ENCODE measurements at places on chromosomes 5 and 9. TPM values are rescaled to one million over a fixed set of nuclear protein-coding genes. Genes with fewer than 3 reads are reported as not detected.

- H3K27ac ChIP-seq, result no peak overlapping the region
- H3K4me3 ChIP-seq, result no peak overlapping the region
- peaks cover 4% of the 10 kb centered on the region for H3K4me1 ChIP-seq
- no peak for DNase-seq
Observed at GRCh38 chr9:126684345-126684744, 70.6 kb downstream of the LMX1B start.

DNA sequence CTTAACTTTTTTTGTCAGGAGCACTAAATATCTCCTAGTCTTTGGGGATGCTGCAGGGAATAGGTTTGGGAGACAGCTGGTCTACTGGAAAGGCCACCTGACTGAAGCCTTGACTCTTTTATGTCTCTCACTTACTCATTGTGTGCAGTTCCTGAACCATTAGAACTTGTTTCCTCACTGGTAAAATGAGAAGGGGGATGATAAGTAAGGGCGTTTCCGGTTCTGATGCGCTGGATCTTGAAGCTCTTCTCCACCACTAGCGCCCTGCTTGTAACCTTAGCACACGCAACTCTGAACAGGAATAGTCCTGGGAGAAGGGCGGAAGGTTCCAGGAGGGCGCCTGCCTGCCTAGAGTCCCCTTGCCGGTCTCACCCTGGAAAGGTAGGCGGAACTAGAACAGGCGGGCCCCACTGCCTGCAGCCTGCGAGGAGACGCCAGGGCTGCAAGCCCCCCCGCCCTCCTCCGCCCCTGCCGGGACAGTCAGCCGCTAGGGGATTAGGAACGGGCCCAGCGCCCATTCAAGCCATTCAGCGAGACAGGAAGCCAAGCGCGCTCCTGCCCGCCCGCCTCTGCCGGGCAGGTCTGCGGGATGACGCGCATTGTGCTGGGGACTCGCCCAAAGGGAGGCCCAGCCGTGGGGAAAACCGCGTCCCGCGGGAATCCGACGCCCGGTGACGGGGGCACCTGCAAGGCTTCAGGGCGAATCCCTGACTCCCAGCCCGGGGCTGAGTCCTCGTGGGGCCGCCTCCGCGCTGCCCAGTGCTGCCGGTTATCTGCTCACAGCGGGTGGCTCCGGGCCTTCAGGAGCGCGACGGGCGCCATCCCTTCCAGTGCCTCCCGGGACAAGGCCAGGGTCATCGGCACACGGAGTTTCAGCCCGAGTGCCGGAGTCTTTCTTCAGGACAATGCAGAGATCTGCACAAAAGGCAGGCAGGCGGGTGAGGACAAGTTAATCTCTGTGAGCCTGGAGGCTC is 44.0 kb upstream of the XPA start:
- 0 out of 2 replicates have a peak, but pooled peaks cover 6% of the 10 kb centered on the region for H3K4me1 ChIP-seq
- H3K27ac ChIP-seq, result no peak overlapping the region
- peak; percentile 89 for DNase-seq
- peaks cover 50% of the 10 kb centered on the region for H3K27me3 ChIP-seq

PCDHA9 gene
- 1.1 TPM for polyA plus RNA-seq

DNA sequence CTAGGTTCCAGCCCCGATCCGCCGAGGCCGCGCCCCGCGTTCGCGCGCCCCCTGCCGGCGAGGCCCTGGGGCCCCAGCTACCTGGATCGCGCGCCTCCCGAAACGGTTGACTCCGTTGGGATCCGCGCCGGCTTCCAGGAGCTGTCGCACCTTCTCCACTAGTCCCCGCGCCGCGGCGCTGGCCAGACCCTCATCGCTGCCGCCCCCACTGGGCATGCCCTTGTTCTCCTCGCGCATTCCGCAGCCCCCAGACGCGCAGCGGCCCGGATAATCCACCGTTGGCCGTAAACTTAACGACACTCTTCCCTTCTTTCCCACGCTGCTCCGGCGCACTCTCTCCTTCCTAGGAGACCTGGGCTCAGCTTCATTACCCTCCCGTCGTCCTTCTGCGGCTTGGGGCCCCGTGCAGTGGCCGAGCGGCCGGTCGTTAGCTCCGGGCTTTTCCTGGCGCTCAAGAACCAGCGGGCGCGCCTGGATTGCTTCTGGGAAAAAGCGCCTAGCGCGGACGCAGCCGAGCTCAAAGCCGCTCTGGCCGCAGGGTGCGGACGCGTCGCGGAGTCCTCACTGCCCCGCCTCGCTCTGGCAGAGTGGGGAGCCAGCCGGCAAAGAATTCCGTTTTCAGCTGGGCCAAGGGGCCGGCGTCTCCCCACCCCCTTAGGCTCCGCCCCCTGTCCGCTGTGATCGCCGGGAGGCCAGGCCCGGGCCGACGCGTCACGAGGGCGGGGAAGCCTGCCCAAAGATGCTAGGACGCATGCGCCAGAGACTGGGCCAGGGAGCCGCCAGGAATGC is at the start of gene CDKN2B:
Gene CDKN2B, minus strand, starts transcription at position 589 of the 789 bp plus-strand sequence. Its CDS starts 352 bp downstream, at position 237.
- H3K27me3 ChIP-seq, result peaks cover 73% of the 10 kb centered on the region
- H3K4me1 ChIP-seq, result peaks cover 17% of the 10 kb centered on the region
- peak within 1 kb of the TSS; percentile 87 for H3K4me3 ChIP-seq
- H3K36me3 ChIP-seq, result no peaks in the 10 kb centered on the region

DNA sequence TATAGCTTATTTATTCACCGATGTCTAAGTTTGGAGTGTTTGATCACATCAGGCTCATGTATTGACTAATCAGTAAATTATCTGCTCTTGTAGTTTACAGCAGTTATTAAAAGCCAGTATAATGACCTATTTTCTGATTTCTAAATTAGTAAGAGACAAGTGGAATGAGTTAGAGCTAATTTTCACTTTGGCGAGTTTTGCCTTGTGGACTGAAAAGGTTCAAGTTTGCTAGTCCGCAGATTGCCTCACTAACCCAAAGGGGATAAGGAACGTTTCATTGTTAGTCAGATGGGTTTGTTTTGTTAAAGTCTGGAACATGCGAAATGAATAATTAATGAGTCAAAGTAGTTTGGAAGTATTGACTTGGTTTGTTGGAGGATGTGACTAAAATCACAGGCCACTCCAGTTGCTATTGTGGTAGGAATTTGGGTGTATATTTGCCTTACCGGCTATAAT is 40.1 kb downstream of the SMARCA2 start:
- no peak overlapping the region for H3K27ac ChIP-seq
- H3K4me3 ChIP-seq, result no peak overlapping the region
- no peak for DNase-seq

CAVIN4 gene
- polyA plus RNA-seq, result 2.1 TPM

- H3K27ac ChIP-seq, result no peak overlapping the region
- no peak overlapping the region for H3K4me3 ChIP-seq
- peaks cover 22% of the 10 kb centered on the region for H3K4me1 ChIP-seq
- no peaks in the 10 kb centered on the region for H3K36me3 ChIP-seq
Observed at GRCh38 chr9:70407081-70407503, 7.4 kb downstream of the KLF9 start.

RANBP17 gene
- polyA plus RNA-seq, result 43.8 TPM

Data from GM23338 (cell line).